Effector CD4-positive, alpha-beta T cell (primary cell): ENCODE measurements at places on chromosomes 2 and 18.

DNA sequence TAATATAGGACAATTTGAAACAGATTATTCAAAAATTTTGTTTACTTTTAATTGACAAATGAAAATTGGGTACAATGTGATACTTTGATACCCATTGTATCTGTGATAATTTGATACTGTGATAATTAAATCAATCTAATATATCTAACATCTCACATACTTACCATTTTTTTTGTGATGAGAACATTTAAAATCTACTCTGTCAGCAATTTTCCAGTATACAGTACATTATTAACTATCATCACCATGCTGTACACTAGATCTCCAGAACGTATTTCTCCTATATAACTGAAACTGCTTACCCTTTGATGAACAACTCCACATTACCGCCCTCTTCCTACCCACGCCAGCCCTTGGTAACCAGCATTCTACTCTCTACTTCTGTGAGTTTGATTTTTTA, 139.7 kb upstream of the TFPI start:
- no peak for DNase-seq

GRCh38 chr2:105877945-105878344, 133.2 kb downstream of the NCK2 start:
- no peak for DNase-seq

DNA sequence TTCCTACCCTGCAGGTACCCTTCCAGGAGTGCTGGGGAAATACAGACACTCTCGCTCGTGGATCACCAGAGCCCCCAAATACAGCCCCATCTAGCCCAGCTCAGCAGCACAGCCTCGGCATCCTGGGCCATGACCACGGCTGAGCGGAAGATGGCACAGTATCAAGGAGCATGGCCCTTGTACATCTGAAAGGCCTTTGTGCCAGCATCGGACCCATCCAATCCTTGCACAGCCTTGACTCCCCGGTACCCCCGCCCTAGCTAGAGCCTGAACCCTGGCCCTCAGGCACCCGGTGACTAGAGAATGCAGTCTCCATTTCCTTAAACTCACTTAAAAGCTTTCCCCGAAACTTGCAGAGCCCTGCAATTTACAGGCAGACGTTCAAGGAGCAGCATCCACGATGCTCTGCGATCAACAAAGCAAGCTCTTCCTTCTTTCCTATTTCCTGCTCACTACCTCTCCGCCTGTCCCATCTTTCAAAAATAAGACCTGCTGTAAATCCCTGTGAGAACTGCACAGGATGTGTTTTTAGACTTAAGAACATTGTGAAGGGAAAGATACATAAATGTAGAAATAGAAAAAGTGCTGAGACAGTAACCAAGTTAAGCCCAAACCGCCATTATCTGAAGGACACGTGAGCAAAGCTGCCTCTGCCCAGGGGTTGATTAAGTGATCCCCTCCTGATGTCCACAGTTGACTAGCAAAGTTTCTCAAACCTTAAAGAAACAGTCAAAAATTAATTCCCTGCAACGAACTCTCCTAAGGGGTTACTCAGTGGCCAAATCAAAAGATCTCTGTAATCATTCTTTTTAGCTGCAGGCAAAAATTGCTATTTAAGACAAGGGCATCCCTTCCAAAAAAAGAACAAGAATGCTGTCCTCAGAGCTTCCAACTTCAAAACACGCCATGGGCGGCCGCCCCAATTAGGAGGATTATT, 48.5 kb downstream of the ZNF516 start:
- no peak for DNase-seq

DNA sequence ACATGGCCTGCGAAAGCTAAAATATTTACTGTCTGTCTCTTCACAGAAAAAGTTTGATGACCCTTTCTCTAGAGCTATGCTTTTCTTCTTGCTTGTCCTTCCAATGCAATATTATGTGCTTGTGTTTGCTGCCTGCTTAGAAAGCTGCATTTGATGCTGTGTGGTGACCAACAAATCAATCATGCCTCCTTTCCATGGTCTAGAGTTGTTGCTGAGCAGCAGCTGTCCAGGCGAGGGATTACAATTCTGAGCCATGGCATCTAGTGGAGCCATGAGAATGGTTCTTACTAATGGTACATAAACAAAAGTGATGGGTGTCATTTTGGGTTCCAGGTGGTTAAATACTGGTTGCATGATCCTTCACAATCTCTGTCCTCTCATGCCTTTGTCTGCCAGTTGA, 1142.1 kb downstream of the DPP10 start:
- no peak for DNase-seq

GRCh38 chr18:8821083-8821465, 115.7 kb downstream of the MTCL1 start:
- DNase-seq: no peak

GRCh38 chr2:168237741-168238140, 9.7 kb downstream of the STK39 start:
- DNase-seq: no peak
